ENCODE measurements at places on chromosomes 16 and 17. TPM values are rescaled to one million over a fixed set of nuclear protein-coding genes. Genes with fewer than 3 reads are reported as not detected.

Gene BAHCC1
- 23.2 TPM for total RNA-seq

Gene DCXR
- 43.4 TPM for total RNA-seq

Gene SCGB1C2
- total RNA-seq = not detected

Gene BRIP1
- 11.0 TPM for total RNA-seq

Gene CHAD
- not detected for total RNA-seq

Gene AIPL1
- not detected for total RNA-seq

Gene TP53TG3F
- total RNA-seq = not detected

Gene ALKBH5
- 92.5 TPM for total RNA-seq

Gene CRYM
- not detected for total RNA-seq

Gene TVP23A
- not detected for total RNA-seq

Gene SLX1B
- 43.8 TPM for total RNA-seq

Gene ALOX15
- not detected for total RNA-seq

Gene DLX4
- not detected for total RNA-seq

Gene NOG
- 3.9 TPM for total RNA-seq

Gene CCDC182
- not detected for total RNA-seq

Gene TMEM170A
- total RNA-seq = 25.2 TPM

Gene ST6GALNAC2
- total RNA-seq = under 0.01 TPM

Gene NPIPB6
- 1.1 TPM for total RNA-seq

Gene GRB7
- total RNA-seq = not detected

Gene MYO18A
- 14.7 TPM for total RNA-seq

Gene NTN1
- 0.65 TPM for total RNA-seq

Gene TBC1D3K
- not detected for total RNA-seq

Gene TSNAXIP1
- total RNA-seq = 0.33 TPM

Gene CDT1
- total RNA-seq = 12.1 TPM

Gene CHST6
- 1.1 TPM for total RNA-seq

Gene NHERF2
- 82.0 TPM for total RNA-seq

Gene IKZF3
- not detected for total RNA-seq

Gene SOCS7
- total RNA-seq = 12.1 TPM

Gene TP53TG3
- total RNA-seq = not detected

Gene LRRC46
- total RNA-seq = 0.29 TPM

Gene PMFBP1
- total RNA-seq = not detected

Gene HS3ST6
- not detected for total RNA-seq

Gene SSTR5
- total RNA-seq = 1.3 TPM

Gene ZNF205
- 35.3 TPM for total RNA-seq

Gene C16orf96
- total RNA-seq = not detected

Gene MGAT5B
- 2.2 TPM for total RNA-seq

Gene CCDC92B
- not detected for total RNA-seq

Gene CDH11
- total RNA-seq = 73.2 TPM

Gene C16orf54
- not detected for total RNA-seq

Gene PHOSPHO1
- total RNA-seq = not detected

Gene FNDC8
- not detected for total RNA-seq

Gene CHD9NB
- 0.38 TPM for total RNA-seq

Gene FBXW10
- total RNA-seq = not detected

Gene EIF4A3
- 71.9 TPM for total RNA-seq

Gene SEC14L5
- under 0.01 TPM for total RNA-seq

Gene RAB11FIP4
- total RNA-seq = not detected

Gene TERB1
- total RNA-seq = not detected

Gene MRM1
- total RNA-seq = 2.0 TPM

Gene RGS11
- total RNA-seq = 2.9 TPM

Gene SHBG
- not detected for total RNA-seq

Gene MRPL38
- total RNA-seq = 42.8 TPM

Measured in vein endothelial cell (primary cell).